ENCODE measurements at places on chromosomes 16 and 17. TPM values are rescaled to one million over a fixed set of nuclear protein-coding genes. Genes with fewer than 3 reads are reported as not detected.

GRCh38 chr16:20271893-20272292 lies 55.4 kb downstream of the GP2 start:
- no peak for DNase-seq

GRCh38 chr16:546909-547770 lies 13.1 kb upstream of the PRR35 start:
- peak; percentile 92 for DNase-seq

GRCh38 chr16:17397499-17397891 lies 73.3 kb downstream of the XYLT1 start:
- DNase-seq = no peak

DNA sequence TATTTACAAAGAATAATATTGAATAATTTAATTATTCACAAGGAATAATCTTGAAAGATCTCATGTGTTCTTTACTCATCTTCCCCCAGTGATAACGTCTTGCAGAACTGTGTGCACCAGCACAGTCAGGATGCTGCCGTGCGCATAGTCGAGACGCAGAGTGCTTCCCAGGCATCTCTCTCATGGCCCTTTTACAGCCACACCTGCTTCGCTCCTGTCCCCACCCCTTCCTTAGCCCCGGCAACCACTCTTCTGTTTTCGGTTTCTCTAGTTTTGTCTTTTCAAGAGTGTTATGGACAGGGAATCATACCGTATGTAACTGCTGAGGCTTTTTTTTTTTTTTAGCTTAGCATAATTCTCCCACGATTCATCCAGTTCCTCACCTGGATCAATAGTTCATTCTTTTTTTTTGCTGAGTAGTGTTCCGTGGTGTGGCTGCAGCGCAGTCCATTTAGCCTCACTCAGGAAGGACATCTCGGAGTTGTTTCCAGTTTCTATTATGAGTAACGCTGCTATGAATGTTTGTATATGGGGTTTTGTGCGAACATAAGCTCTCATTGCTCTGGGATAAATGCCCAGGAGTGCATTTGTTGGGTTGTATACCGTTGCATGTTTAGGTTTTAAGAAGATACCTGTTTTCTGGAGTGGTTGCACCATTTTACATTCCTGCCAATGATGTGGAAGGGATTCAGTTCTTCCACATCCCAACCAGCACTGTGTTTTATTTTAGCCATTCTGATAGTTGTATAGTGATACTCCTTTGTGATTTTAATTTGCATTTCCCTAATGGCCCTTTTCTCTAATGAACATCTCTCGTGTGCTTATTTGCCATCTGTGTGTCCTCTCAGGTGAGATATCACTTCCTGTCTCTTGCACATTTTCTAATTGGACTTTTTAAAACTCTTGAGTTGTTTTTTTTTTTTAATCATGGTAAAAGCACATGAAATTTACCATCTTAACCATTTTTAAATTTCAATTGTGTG lies 47.6 kb downstream of the SEC14L1 start:
- DNase-seq = no peak

DNA sequence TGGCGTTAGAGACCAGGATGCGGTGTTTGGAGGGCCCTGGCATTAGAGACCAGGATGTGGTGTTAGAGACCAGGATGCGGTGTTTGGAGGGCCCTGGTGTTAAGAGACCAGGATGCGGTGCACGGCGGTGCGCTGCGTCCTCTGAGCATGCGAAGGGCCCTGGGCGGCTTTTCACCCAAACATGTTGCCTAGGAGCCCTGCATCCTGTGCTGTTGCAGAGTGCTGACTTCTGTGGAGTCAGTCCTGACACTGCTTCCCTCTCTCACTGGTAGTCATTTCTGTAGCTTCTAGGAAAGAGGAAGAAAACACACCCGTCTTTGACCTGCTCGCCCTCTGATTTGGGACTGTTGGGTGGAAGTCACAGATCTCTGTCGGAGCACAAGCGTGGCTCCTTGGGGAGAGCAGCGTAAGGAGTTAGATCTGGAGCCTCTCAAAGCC lies 141.2 kb downstream of the LAT start:
- DNase-seq = peak; percentile 76

Gene TEKT1
- not detected for total RNA-seq

DNA sequence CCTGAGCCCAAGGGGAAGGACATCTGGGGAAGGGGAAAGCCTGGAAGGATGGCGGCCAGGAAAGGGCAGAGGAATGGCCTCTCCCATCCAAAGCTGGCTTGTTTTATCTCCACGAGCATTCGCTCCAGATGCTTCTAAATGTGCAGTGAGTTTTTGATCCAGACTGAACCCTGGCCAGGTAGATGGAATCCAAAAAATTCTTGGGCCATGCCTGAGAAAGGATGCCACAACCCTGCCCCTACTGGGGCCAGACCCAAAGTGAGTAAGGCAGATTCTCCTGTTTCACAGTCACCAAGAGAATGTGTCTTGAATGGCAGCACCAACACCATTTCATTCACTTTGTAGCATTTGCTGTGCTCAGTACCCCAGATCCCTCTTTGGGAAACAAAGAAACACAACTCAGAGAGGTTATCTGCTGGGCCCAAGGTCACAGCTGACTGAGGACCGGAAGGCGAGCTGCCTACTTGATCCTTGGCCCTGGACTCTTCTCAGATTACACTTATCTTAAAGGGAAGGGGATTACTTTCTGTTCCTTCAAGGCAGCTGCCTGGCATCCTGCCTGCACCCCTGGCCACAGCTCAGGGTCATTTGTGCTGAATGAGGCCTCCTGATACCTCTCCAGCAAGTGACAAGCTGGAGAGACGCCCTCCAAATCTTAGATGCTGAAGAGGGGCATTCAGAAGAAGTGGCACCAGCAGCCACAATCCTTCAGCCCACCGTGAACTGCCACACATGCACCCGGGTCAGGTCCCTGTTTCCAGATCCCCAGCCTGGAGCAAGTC lies 3.6 kb downstream of the LRRC75A start:
- no peak for DNase-seq

Gene ITGAD
- total RNA-seq = not detected

- DNase-seq = no peak
Observed at GRCh38 chr16:21338537-21339268, 60.6 kb upstream of the CRYM start.

- DNase-seq = no peak
Observed at GRCh38 chr17:17172001-17172939, 33.9 kb downstream of the PLD6 start.

GRCh38 chr16:74104022-74104421 lies 192.6 kb upstream of the PSMD7 start:
- no peak for DNase-seq

GRCh38 chr16:149024-149660 lies 3.3 kb upstream of the HBZ start:
- DNase-seq = peak; percentile 25

DNA sequence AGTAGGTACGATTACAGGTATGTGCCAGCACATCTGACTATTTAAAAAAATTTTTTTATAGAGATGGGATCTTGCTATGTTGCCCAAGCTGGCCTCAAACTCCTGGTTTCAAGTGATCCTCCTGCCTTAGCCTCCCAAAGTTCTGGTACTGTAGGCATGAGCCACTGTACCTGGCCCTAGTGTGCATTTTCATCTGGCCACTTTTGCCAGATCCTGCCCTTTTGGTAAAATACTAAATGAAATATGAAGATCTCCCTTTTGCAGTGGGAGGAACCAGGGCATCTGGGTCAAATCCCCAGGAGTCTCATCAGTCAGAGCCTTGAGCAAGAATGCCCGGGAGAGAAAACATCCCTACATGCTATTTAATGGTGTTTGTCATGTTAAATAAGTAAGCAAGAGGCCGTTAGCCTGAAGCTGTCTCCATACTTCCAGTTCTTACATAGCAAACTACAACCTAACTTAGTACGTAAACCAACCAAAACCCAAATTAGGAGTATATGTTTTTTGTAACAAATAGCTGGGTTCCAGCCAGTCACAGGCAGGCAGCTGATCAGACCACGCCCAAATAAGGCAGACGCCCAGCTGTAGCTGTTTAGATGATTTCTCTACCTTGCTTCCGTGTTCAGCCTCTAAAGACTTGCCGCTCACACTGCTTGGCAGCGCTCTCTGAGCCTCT lies 46.5 kb upstream of the CLEC18A start:
- no peak for DNase-seq

GRCh38 chr16:86459266-86459665 lies 51.1 kb upstream of the FOXF1 start:
- no peak for DNase-seq

DNA sequence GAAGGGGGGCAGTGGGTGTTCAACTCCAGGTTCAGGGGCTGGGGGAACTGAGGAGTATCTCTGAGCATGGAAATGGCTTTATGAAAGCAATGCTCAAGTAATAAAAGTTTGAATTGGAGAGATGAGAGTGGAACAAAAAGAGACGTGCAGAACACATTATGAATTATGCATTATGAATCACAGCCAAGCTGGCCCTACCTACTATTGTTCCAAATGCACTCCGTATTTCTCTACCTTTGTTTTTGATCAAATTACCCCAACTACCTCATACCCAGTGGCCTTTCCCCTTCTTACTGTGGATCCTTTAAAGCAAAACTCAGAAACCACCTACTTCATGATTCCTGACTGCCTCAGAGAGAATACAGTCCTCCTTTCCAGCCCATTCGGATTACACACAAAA lies 38.1 kb downstream of the TEKT3 start:
- DNase-seq = no peak

Gene CD300E
- 1.4 TPM for total RNA-seq

GRCh38 chr16:4968879-4969483 lies 10.9 kb downstream of the SEC14L5 start:
- peak; percentile 16 for DNase-seq

GRCh38 chr17:72710202-72710601 lies 382.3 kb downstream of the SLC39A11 start:
- no peak for DNase-seq

DNA sequence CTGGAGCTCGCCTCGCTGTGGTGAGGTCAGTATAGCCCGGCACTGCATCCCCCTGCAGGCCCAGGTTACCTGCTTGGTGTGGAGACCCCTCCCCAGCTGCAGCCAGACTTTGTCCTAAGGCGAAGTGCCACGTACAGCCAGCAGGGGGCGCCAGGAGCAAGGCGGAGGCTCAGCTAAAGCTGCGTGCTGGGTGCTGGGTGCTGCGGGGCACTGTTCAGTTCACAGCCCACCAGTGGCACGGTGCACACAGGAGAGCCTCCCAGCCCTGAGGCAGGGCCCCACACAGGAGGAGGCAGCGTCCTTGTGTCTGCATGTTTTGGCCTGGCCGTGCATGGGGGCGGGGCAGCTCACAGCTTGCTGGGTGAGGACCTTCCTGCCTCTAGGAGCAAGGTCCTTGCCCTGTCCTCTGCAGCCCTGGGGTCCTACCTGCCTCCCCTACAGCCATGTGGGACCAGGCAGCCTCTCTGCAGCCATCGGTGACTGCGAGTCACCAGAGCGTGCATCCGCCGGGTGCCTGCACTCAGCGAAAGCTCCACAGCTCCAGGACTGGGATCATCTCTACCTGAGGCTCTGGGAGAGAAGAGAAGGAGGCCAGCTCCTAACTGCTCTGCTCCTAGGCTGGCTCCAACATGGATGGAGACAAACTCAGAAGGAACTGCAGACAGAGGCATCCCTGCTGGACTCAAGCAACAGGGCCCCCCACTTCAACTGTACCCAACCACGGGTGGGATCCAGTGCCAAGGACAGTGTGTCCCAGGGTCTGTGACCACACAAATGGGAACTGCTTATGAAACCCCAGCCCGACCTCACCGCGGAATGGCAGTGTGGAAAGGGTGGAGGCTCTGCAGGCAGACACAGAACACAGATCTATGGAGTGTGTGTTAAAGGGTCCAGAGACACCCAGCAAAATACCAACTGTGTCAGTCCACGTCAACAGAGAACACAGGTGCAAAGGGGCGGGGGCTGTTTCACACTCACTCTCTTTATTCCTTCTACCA lies 19.0 kb downstream of the SLC7A5 start:
- DNase-seq = peak; percentile 91

GRCh38 chr17:75068750-75069149 lies 19.0 kb upstream of the SLC16A5 start:
- DNase-seq = no peak

Gene ZNF469
- total RNA-seq = 2.9 TPM

Measured in posterior vena cava (tissue), 2 donors.